Activated CD8-positive, alpha-beta memory T cell treated with anti-CD3 and anti-CD28 coated beads, Interleukin-2, amount 10 ng/mL, durations not matched to agents 7 days and 5 days (primary cell): ENCODE measurements at places on chromosomes 13 and 19. TPM values are rescaled to one million over a fixed set of nuclear protein-coding genes. Genes with fewer than 3 reads are reported as not detected.

VSTM1 gene
- total RNA-seq, result not detected

ZNF888 gene
- total RNA-seq, result 6.7 TPM

CGB8 gene
- total RNA-seq, result not detected

ZNF534 gene
- total RNA-seq, result not detected

C13orf46 gene
- 0.37 TPM for total RNA-seq

LYPD3 gene
- total RNA-seq, result 0.23 TPM

RAB3A gene
- total RNA-seq, result 3.7 TPM

FOXA3 gene
- 0.14 TPM for total RNA-seq

DNA sequence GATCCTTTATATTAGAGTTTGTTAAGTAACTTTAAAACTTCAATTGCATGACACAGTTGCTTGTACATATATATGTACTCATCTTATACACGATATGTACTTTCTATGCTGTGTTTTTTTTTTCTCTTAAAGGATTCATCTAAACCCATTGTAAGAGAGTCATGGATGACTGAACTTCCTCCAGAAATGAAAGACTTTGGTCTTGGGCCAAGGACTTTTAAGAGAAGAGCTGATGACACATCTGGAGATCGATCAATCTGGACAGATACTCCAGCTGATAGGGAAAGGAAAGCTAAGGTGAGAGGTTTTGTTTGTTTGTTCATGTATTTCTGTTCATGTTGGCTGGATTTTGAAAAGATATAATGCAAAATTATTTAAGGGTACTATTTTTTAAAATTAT is 26.0 kb downstream of the GPALPP1 start:
- no peak for DNase-seq

DNA sequence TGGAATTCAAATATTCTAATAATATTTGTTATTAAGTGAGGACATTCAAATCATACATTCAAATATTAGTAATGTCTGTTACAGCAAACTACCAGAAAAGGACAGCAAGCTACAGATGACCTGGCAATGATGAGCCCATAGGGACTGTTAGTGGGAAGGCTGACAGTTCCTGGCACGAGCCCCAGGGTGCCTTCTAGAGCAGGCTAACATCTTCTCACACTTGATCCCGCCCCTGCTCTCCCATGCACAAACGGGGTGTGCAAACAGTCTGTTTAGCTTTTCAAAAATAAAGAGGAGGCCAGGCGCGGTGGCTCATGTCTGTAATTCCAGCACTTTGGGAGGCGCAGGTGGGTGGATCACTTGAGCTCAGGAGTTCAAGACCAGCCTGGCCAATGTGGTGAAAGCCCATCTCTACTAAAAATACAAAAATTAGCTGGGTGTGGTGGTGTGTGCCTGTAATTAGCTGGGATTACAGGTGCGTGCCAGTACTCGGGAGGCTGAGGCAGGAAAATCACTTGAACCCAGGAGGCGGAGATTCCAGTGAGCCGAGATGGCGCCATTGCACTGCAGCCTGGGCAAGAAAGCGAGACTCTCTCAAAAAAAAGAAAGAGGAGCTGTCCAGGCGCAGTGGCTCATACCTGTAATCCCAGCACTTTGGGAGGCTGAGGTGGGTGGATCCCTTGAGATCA is 9.6 kb upstream of the GARRE1 start:
- DNase-seq, result no peak

GRCh38 chr13:74696148-74696922 is 562.1 kb upstream of the KLF12 start:
- DNase-seq, result no peak

DNA sequence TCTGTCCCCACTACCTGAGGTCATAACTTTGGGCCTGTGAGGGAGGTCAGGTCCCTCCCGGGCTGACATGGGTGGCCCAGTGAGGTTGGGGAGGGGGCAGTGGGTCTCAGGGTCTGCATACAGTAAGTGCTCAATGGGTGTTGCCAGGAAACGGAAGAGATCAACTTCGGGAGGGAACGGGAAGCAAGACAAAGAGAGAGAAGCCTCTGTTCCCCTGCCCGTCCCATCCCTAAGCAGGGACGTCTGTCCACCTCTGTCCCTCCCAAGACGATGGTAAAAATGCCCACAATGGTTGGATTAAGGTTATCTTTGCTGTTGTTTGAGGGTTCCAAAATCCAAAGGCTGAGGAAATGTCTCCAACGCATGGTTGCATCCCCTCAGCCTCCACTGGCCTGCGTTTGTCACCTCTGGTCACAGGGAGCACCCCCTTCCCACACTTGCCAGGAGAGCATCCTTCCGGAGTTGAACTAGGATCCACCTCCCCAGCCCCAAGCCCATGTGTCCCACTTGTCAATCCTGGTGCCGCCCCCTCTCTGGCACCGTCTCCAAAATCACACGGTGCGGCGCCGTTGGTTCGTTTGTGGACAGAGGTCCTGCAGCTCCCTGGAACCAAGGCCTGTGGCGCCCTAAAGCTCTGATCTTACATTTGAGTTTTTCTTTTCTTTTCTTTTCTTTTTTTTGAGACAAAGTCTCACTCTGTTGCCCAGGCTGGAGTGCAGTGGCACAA is 774 bp upstream of the HOMER3 start:
- DNase-seq, result no peak

- DNase-seq, result no peak
These were observed 7.7 kb downstream of the ATP7B start for GRCh38 chr13:52003541-52003940.

- no peak for DNase-seq
These were observed 43.0 kb downstream of the RAB20 start for GRCh38 chr13:110518571-110518970.

DNA sequence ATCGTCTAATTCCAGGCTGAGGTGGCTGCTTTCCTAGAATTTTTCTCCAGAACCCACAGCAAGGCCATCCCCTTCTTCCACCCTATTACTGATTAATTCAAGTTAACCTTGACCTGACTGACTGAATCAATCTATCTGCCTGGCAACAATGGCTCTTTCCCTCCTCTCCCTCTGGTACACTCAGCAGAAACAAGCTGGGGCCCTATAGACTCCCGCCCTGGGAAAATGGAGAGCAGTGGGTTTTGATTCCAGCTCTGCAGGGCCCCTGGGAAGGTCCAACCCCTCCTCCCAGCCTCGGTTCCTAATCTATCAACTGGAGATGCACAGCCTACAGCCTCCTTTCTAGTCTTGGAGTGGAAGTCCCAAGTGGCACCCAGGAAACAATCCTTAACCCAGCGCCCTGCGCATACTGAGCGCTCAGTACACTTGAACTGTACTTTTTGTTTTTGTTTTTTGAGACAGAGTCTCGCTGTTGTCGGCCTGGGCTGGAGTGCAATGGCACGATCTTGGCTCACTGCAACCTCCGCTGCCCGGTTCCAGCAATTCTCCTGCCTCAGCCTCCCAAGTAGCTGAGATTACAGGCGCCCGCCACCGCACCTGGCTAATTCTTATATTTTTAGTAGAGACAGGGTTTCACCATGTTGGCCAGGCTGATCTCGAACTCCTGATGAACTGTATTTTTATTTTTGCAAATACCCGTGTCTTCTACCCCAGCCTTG is 5.2 kb upstream of the C3 start:
- DNase-seq, result no peak

DNA sequence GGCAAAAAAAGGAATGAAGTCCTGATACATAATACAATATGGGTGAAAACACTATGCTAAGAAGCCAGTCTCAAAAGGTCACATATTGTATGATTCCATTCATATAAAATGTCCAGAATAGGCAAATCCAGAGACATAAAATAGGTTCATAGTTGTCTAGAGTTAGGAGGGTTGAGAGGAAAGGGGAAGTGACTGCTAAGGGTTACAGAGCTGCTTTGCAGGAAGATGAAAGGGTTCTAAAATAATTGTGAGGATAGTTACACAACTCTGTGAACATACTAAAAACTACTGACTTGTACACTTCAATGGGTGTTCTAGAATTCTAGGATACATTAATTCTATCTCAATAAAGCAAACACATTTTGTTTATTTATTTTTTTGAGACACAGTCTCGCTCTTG is 25.7 kb downstream of the CAB39L start:
- DNase-seq, result no peak

DNA sequence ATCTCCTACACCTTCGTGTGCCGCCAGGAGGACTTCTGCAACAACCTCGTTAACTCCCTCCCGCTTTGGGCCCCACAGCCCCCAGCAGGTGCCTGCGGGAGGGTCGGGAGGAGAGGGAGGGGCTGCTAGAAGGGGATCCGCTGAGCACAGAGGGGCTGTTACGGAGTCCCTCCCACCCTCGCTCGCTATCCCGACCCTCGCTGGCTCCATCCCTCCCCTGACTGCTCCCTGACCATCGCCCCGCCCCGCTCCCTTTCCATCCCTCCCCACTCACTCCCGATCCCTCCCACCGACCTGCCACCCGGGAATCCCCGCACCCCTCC is 780 bp downstream of the CD177 start:
- no peak for DNase-seq

GRCh38 chr13:34025746-34026145 is 207.8 kb downstream of the RFC3 start:
- DNase-seq, result no peak

GRCh38 chr19:40617961-40618360 is 16.8 kb downstream of the LTBP4 start:
- no peak for DNase-seq

DNA sequence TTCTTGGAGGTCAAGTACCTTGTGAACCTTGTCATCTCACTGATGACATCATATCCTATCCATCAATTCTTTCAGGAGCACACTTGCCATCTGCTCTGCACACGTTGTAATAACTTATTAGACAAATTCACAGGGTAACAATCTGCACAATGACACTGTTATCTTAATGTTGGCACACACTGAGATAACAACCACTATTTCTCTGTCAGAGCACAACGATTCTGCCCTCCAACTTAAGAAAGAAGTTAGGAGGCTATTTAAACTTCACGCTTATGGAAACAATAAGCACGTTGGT is 351.3 kb downstream of the DACH1 start:
- no peak for DNase-seq
